Fibroblast of skin of left biceps (primary cell): ENCODE measurements at places on chromosomes 3 and 15.

DNA sequence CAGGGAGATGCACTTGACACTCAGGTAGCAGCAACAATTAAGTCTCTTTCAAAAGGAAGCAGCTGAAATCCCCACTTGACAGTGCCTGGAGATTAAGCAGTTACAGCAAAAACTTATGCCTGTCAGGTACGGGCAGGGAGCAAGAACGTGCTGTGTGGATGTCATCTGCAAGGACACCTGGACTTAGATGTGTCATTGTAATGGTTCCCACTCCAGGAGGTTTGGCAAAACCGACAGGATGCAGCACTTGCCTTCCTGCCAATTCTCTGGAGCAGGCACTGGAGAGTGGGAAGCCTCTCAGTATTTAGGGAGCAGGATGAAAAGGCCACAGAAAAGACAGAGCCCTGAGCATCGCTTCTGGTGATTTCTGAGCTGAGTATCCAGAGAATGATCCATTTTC lies 292.4 kb downstream of the PDCD6IP start:
- DNase-seq, result no peak

GRCh38 chr3:119647171-119647570 lies 13.2 kb downstream of the POPDC2 start:
- no peak for DNase-seq

DNA sequence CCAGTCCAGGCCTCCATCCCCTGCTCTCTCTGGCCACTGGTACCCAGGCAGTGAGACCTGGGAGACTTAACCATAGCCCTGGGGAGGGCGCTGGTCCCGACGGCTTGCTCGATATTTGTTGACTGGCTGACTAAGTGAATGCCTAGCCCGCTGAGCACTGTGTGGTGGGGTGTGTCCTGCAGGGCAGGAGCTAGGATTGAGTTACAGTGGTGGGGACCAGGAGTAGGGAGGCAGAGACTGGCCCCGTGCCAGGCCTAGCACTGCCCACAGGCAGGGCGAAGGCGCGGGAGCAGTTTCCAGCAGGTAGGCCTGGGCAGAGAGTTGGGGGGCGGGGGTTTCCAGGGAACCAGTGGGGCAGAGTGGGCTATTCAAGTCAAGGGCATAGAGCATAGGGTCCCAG lies at the start of gene VILL:
Gene VILL, plus strand, starts transcription at position 260 of the 400 bp plus-strand sequence. CDS start 2,887 bp downstream, outside the sequence.
- no peak for DNase-seq

- DNase-seq, result no peak
These were observed 1.6 kb downstream of the FAM81A start for GRCh38 chr15:59439576-59439975.

DNA sequence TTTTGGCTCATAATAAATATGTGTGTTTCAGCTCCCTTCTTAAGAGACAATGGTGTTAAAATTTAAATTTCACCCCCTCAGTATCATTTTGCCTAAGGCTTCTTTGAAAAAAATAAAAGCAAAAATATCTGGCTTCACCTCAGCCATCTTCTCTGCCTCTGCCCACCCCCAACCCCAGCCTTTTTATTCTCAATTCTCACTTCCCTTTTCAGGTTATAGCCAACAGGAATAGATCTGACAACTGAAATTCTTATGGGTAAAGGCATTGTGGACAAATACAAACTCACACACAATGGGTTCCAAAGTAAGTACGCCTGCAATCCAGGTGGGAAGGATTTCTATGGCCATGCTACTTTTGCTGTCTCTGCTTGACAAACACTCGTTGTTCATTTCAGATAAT lies 399.0 kb upstream of the ARRDC4 start:
- no peak for DNase-seq

GRCh38 chr3:48243886-48244285 lies 3.0 kb downstream of the ZNF589 start:
- DNase-seq, result no peak

DNA sequence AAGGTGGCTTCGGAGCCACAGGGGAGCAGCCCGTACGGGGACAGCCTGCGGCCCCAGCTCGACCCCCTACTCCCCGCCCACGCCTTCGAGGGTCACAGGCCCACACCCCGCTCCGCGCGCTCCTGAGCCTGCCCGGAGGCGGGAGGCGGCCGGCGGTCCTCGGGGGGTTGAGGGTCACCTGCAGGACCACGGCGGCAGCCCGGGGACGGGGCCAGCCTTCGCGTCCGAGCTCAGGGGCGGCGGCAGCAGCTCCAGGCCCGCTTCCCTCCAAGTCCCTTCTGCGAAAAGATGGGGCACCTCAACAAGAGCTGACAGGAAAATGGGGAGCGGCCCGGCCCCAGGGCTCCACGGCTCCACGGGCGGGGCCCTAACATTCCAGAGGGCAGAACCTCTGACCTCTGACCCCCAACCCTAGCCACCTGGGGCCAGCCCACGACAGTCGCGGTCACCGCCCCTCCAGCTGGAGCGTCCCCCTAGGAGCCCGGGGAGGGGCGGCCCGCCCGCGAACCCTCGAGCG lies 428 bp downstream of the LYSMD4 start:
- DNase-seq, result no peak

- no peak for DNase-seq
These were observed 8.1 kb downstream of the PGBD4 start for GRCh38 chr15:34109797-34110663.

DNA sequence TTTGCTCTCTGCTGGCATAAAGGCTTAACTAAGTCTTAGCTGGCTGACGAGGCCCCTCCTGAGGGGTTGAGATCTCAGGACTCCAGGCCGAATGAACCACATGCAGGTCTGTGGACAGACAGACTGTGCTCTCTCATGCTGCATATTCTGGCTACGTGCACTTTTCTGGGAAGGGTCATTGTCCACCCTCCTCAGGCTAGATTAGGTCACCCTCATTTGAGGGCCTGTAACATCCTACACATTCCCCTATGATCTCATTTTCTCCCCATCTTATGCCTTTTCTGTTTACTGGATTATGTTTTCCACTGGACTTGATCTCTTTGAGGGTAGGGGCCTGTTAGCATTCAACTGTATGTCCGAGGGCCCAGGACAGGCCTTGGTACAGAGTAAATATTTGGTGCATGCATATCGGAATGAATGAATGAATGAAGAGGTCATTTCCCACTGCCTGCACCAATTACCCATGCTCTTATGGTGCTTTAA lies 13.7 kb downstream of the EEFSEC start:
- no peak for DNase-seq

DNA sequence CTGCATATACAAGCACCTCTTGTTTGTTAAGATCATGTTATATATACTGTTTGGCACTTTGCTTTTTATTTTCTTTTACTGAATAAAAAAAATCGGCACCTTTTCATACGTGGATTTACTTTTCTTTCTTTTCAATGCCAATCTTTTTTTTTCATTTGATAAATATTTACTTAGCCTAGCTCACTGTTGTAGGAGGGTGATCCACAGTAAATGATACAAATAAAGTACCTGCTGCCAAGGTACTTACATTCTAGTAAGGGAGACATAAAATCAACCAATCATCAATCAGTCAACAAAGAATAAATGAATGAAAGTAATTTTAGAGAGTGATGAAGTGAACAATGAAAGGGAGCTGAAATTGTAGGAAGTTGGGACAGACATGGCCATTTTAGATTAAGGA lies 18.3 kb downstream of the GNB5 start:
- no peak for DNase-seq

GRCh38 chr3:185470323-185470722 lies 28.5 kb downstream of the TMEM41A start:
- no peak for DNase-seq

DNA sequence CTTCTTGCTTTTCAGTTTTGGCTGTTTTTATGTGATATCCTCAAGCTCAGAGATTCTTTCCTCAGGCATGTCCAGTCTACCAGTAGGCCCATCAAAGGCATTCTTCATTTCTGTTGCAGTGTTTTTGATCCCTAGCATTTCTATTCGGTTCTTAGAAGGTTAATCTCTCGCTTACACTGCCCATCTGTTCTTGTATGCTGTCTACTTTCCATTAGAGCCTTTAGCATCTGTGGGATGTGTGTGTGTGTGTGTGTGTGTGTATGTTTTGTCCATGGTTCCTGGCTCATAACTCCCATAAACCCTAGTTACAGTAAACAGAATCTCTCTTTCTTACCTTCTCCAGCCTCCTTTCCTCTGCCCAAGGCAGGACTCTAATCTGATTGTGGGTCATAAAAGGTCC lies 5.1 kb upstream of the SLC22A13 start:
- no peak for DNase-seq

DNA sequence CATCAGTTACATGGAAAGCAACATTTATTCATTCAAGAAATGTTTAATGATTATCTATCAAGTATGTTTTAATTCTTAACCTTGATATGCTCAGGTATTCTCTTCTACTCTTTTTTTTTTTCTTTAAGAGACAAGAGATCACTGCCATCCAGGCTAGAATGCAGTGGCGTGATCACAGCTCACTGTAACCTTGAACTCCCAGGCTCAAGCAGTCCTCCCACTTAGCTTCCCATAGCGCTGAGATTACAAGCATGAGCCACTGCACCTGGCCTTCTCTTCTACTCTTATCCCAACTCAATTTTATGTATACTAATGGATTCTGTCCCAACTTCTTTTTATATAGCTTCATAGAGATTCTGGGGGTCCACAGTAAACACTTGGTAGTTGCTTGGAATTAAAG lies 50.9 kb downstream of the SETD2 start:
- DNase-seq, result no peak

DNA sequence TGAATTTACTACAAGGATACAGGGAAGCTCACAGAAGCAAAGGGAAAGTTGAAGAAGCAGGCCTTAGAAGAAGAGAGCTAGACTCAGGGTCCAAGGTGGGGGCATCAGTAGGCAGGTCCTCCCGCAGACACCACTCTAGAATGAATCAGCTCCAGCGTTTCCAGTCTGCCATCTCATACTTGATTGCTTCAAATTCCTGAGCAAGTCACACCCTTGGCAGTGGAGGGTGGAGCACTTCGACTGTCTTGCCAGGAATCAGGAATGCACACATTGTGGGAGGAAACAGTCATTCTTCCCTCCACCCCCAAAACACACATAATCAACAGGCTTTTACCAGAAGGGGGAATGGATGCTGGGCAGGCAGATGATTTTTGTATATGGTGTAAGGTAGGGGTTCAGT lies 78.5 kb downstream of the CHCHD6 start:
- peak; percentile 75 for DNase-seq

DNA sequence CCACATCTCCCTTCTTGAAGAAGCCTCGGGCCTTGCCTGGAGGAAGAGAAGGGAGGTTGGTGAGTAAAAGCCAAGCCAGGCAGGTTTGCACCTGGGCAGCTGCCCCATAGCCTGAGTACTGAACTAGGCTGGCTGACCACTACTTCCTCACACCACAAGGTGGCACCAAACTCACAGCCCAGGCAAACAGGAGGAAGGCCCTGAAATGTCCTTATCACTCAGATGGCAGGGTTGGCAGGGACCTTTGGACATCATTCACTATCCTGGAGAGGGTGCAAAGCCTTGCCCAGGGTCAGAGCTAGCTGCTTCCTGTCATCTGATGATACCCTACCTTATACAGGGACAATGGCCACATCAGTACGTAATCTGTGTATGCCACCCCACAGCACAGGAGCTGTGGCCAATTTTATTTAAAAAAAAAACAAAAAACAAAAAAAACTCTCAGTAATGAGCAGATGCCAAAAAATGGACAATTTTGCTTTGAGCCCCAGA lies 2.2 kb upstream of the GRAMD2A start:
- DNase-seq, result peak; percentile 28

- DNase-seq, result peak; percentile 96
These were observed 42.1 kb downstream of the CORO2B start for GRCh38 chr15:68620721-68621527.

DNA sequence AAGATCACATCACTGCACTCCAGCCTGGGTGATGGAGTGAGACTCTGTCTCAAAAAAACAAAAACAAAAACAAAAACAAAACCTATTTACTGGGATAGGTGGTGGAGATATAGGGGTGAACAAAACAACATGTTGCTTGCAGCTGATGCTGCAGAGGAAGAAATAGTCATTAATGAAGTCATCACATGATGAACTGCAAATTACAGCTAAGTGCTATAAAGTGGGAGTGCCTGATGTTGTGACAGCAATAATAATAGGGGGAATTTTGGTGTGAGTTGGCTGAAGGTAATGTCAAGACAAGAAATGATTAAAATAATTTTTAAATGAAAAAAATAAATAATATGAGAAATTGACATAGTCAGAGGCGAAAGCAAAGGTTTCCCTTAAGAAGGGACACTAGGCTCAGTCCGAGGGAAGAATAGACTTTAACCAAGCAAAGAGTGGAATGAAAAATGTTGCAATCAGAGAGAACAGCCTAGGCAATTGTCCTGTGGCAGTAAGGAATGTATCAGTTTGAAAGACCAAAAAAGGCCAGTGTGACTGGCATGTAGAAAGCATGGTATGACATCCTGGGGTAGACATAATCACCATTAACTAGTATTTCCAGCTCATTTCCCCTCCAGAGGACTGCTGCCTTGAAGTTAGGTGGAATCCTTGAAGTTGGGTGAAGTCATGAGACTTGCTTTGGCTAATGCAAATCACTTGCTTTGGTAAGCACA lies 14.7 kb upstream of the PIK3CB start:
- DNase-seq, result no peak

DNA sequence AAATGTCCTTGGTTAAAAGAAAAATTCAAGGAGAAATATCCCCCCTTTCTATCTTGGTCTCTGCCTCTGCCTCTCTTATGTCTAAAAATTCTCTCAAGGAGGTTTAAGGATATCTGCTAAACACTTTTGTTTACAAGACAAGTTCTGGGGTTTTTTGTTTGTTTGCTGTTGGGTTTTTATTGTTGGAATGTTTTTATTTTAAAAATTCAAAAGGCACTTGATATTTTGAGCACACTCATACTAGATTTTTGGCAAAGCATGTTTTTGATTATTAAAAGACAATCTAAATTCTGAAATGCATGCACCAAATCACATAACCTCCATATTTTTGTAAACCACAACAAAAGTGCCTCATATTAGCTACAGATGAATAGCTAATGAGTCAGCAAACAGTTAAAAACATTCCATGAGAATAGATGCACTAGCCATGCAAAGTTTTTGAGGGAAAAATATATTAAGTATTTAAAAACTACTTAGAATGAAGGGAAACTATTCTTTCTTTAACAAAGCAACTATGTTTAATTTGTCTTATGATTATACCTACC lies 84.6 kb downstream of the ZBTB20 start:
- DNase-seq, result peak; percentile 73

- no peak for DNase-seq
These were observed 112.2 kb downstream of the FBXL22 start for GRCh38 chr15:63709365-63709764.

DNA sequence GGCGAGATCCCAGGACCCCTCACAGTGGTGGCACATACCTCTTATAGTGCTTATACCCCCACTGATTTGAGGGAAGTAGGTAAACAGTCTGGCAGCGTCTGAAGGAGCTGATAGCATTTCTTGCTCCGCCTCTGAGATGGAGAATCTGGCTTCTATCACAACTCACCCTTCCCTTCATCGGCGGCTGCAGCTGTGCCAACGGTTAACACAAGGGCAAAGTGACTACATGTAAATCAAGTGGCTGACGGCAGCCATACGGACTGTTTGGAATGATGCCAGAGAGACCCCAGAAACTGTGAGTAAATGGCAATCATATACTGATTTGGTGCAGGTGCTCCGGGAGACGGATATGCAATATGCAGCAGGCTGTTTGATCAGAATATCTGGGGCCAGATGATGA lies 66.8 kb upstream of the UNC13C start:
- DNase-seq, result no peak

GRCh38 chr15:25993506-25993905 lies 130.4 kb upstream of the ATP10A start:
- no peak for DNase-seq

GRCh38 chr15:43763819-43764446 lies 12.8 kb downstream of the ELL3 start:
- no peak for DNase-seq

- no peak for DNase-seq
These were observed 31.1 kb upstream of the SUCLG2 start for GRCh38 chr3:67685499-67685898.

GRCh38 chr15:74257105-74257504 lies 21.0 kb downstream of the CCDC33 start:
- no peak for DNase-seq
